ENCODE measurements at places on chromosomes 6 and 20.

- DNase-seq, result no peak
Measured at GRCh38 chr6:11552442-11552841, 14.9 kb downstream of the TMEM170B start.

DNA sequence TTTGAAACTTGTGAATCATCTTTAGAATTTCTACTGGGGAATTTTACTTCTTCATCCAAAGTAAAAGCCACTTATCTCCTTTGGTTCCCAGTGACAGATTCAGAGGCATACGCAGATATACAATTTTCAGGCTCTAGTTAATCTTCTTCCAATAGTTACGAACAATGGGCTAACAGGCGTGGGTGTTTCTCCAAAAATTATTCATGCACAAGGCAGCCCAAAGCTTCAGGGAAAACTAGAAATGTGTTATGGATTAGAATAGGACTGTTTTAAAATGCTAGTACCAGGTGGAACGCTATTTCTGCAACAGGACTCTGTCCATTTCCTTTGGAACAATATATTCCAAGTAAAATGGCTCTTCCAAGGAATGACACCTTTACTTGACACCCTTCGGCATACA is 102.2 kb downstream of the ZNF217 start:
- no peak for DNase-seq

DNA sequence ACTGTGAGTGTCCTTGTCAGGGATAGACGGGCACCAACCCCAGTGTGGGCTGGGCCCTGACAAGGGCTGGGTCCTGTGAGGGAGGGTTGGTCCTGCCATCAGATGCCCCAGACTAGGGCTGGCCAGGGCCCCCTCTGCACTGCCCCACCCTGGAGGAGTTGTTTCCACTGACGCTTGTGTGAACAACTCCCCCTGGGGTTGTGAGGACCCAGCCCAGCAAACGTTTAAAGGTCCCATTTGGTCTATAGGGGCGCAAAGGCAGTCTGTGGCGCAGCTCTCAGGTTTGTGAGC is 104.1 kb downstream of the BMP7 start:
- no peak for DNase-seq

GRCh38 chr6:107543088-107543487 is 53.2 kb downstream of the SOBP start:
- no peak for DNase-seq

GRCh38 chr6:155315516-155315871 is 1.2 kb upstream of the TFB1M start:
- no peak for DNase-seq

DNA sequence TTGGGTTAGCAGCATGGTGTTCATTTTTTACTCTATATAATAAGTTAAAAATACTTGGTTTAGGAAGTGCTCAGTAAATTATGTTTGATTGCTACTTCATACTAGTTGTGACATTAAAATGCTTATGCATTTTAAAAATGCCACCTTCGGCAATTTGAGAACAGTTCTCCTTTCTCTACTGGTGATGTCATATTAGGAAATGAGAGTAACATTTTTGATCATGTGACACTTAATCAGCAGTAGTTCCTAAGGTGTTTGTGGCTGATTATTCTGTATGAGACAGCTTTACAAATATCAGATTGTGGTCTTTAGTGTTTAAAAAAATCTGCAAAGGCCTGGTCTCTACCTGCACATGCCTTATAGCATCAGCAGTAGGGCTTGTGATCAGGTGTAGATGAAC is 4.4 kb downstream of the GZF1 start:
- no peak for DNase-seq

DNA sequence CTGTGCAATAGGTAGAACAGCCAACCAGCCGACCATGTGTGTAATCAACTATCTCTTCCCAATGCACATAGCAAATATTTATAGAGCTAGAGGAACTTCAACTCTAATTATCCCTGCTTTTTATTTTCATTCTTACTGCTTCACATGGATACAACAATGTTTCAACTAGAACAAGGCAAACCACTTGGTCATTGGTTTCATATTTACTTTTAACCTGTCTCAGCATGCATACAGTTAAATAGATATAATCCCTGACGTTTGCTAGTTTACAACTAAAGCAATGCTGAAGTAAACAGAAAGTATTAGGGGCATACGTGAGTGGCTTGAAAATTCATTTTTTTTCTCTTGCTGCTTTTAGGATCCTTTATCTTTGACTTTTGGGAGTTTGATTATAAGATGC is 318.5 kb upstream of the MAP3K7 start:
- DNase-seq, result no peak
